ENCODE measurements at places on chromosomes 11 and 22.
A peak's percentile ranks its signal among the peaks of the same experiment; 100 is the strongest.

- DNase-seq = no peak
These were observed 125.1 kb downstream of the TIMP3 start for GRCh38 chr22:32926600-32926999.

GRCh38 chr11:7673724-7674434 is 579 bp upstream of the CYB5R2 start:
- DNase-seq = peak; percentile 23

- DNase-seq = no peak
These were observed 1.6 kb downstream of the NELL1 start for GRCh38 chr11:20670932-20671403.

DNA sequence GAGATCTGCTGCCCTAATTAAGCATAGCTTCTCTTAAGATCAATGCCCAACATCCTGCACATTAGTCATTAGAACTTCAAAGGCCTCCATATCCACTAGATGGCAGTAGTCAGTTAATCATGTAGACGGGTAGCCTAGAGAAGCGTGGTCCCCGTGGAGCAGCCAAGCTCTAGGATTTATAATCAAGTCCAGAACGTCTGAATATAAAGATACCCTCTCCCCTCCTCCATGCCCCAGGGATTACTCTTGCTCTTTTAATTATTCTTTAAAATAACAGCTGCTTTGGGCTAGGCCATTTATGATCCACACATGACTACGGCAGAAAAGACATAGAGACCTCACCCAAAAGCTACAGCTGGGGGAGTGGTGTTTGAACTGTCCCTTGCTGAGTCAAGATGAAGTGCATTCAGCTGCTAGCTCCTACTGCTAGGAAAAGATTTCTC is 327.6 kb upstream of the PLET1 start:
- DNase-seq = peak; percentile 96

- no peak for DNase-seq
These were observed 181.6 kb upstream of the POU2AF2 start for GRCh38 chr11:111063726-111064517.

- no peak for DNase-seq
These were observed 80.7 kb downstream of the JRKL start for GRCh38 chr11:96470521-96470920.

GRCh38 chr11:123351375-123351774 is 78.7 kb upstream of the GRAMD1B start:
- DNase-seq = no peak

DNA sequence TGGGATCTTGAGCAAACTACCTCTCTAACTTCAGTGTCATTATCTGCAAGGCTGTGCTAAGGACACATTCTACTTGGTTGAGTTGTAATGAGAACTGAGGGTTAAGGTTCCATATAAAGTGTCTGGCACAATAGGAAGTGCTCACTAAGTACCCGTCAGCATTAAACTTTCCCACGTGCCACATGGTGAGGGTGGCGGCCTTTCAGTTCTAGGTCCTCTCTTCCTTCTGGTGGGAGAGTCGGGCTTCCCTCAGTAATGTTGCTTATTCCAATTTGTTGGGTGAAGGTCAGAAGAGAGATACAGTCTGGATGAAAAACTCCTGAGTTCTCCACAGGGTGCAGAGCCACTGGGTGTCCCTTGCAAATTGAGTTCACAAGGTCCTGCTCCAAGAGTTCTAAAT is 4.6 kb upstream of the CD6 start:
- no peak for DNase-seq

GRCh38 chr11:117970400-117971024 is 15.7 kb upstream of the IL10RA start:
- no peak for DNase-seq

DNA sequence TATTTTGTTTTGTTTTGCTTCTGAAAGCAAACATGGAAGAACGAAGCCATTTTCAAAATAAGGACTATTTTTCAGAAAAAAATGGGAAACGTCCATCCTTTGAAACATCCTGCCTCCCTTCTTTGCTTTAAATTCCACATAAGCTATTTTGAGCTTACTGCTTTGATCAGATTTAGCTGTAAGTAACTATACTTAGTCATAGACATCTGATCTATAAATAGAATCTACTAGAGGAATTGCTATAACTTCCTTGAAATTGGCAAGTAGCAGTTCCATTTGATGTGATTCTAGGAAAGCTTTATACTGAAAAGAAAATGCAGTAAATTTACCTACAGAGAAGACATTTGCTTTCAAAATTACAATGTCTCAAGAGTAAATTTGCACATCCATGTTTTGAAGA is 305.8 kb downstream of the TTC28 start:
- peak; percentile 13 for DNase-seq

DNA sequence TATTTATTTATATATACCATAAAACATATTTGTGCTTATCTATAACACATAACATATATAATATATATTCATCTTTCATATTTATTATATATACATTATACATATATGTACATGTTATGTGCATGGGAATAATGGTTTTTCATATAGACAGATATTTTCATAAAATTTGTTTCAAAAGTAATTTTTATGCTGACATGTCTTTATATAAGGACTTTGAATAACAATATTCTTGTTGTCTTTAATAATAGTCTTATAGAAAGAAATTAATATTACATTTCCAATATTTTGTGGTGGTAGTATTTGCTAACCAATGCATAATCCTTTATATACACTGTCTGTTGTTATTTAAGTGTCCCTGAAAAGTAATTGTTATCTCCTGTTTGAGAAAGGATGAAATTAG is 49.6 kb downstream of the GRM5 start:
- DNase-seq = no peak

- no peak for DNase-seq
These were observed 62.5 kb downstream of the FEZ1 start for GRCh38 chr11:125433454-125434121.

- DNase-seq = no peak
These were observed 51.0 kb upstream of the SC5D start for GRCh38 chr11:121241343-121242211.

DNA sequence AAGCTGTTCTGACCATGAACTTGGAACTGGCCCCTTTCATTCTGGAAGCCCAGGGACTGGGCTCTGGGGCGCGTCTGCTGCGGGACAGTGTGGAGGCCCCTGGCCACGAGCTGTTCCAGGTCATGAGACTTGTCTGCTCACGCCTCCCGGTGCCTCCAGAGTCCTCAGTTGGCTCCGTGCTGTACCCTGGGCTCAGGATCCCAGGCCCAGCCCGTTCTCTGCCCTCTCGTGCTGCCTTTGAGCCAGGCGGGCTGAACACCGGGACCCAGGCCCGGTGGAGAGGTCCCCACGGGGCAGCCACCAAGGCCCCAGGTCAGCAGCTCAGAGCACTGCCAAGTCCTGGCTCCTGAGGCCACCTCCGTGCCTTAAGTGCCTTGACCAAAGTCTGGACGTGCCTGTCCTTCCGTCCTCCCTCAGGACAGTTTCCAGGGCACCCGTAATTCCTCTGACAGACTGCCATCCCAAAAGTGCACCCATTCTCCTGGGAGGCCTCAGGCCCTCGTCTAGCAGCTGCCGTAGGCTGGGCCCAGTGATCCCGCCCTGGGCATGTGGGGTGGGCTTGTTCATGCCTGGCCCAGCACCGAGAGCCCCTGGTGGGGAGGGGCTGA is 36.3 kb upstream of the PPARA start:
- no peak for DNase-seq

DNA sequence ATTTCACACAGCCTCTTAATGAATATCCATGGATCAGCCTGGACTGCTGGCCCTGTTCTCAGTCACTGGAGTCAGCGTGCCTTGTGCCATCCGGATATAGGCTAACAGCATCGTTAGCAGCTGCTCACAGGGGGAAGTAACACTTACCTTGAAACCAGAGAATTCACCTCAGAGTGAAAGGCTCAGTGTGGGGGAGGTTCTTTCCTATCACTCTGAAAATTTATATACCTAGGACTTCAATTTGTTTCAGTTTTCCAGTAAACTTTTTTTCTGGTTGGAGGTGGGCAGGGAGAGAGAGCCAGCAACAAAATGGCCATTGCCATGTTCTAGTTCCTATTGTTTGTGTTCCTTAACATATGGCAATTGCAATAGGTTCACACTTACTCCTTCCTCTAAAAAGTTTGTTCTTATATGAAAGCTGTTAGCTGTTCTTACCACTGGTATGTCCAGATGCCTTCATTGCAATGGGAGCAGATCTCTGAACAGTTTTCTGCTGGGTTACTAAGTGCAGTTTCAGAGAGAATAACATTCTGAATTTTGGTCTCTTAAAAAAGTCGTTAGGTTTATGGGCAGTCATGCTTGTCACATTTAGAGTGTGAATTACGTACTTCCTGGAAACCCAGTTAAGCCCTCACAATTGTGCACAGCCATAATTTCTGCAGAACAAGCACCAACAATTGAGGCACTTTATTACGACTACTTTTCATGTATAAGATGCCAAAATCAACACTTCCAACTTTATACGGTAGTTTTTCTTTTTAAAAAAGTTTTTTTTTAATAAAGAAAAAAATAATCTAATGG is 247.6 kb downstream of the CADM1 start:
- DNase-seq = no peak

GRCh38 chr11:17145972-17146371 is 61.8 kb downstream of the PIK3C2A start:
- DNase-seq = no peak
